Activated CD8-positive, alpha-beta T cell treated with anti-CD3 and anti-CD28 coated beads, Interleukin-2, amount 10 ng/mL, durations not matched to agents 7 days and 5 days (primary cell): ENCODE measurements at places on chromosomes 2 and 18. TPM values are rescaled to one million over a fixed set of nuclear protein-coding genes. Genes with fewer than 3 reads are reported as not detected.

- no peak overlapping the region for H3K27ac ChIP-seq
- H3K27me3 ChIP-seq = no peaks in the 10 kb centered on the region
- DNase-seq = no peak
- H3K4me3 ChIP-seq = no peak overlapping the region
- peaks cover 49% of the 10 kb centered on the region for H3K4me1 ChIP-seq
Measured at GRCh38 chr2:85017411-85018048, 46.6 kb downstream of the KCMF1 start.

GRCh38 chr2:20168727-20169696 lies 55.9 kb downstream of the SDC1 start:
- no peak for DNase-seq
- H3K27me3 ChIP-seq = no peaks in the 10 kb centered on the region
- no peaks in the 10 kb centered on the region for H3K4me1 ChIP-seq
- no peaks in the 10 kb centered on the region for H3K36me3 ChIP-seq
- no peak overlapping the region for H3K27ac ChIP-seq
- no peak overlapping the region for H3K4me3 ChIP-seq

- H3K27me3 ChIP-seq = peaks cover 7% of the 10 kb centered on the region
- H3K4me1 ChIP-seq = no peaks in the 10 kb centered on the region
- H3K4me3 ChIP-seq = no peak overlapping the region
- no peak for DNase-seq
- no peak overlapping the region for H3K27ac ChIP-seq
Measured at GRCh38 chr18:79847606-79848293, 50.0 kb downstream of the KCNG2 start.

GRCh38 chr2:126399001-126399400 lies 257.0 kb upstream of the GYPC start:
- H3K36me3 ChIP-seq = no peaks in the 10 kb centered on the region
- peaks cover 13% of the 10 kb centered on the region for H3K27me3 ChIP-seq
- H3K27ac ChIP-seq = no peak overlapping the region
- no peak overlapping the region for H3K4me3 ChIP-seq
- DNase-seq = peak; percentile 43

DNA sequence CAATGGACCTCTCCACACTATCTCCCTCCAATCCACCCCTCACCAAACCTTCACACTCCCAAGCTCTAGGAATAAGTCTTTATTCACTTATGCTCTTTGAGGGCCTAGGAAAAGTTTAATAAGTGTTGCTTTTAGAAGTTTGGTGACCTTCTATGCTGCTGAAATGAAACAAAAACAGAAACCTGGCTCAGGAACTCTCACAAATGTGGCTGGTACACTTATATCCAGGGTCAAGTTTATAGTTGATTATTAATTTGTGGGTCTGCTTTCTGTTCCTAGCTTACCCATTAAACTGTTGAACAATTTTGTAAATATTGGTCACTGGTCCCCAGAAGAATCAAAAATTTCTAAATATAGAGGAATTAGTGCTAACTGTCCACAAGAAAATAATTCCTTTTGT lies 14.2 kb upstream of the ANKRD44 start:
- peaks cover 59% of the 10 kb centered on the region for H3K4me1 ChIP-seq
- H3K27ac ChIP-seq = peak overlapping the region; percentile 85
- no peak for DNase-seq
- H3K4me3 ChIP-seq = peak overlapping the region; percentile 60

- H3K4me1 ChIP-seq = no peaks in the 10 kb centered on the region
- H3K27me3 ChIP-seq = peaks cover 2% of the 10 kb centered on the region
- H3K27ac ChIP-seq = no peak overlapping the region
- H3K4me3 ChIP-seq = no peak overlapping the region
Measured at GRCh38 chr18:62388855-62389760, 64.0 kb downstream of the TNFRSF11A start.

GRCh38 chr2:221731432-221732145 lies 159.5 kb upstream of the EPHA4 start:
- H3K4me3 ChIP-seq = no peak overlapping the region
- no peak overlapping the region for H3K27ac ChIP-seq
- no peaks in the 10 kb centered on the region for H3K27me3 ChIP-seq
- H3K36me3 ChIP-seq = no peaks in the 10 kb centered on the region

- peaks cover 27% of the 10 kb centered on the region for H3K27me3 ChIP-seq
- no peak overlapping the region for H3K27ac ChIP-seq
- DNase-seq = peak; percentile 42
- H3K4me3 ChIP-seq = no peak overlapping the region
Measured at GRCh38 chr2:43051338-43051737, 175.1 kb downstream of the ZFP36L2 start.

DNA sequence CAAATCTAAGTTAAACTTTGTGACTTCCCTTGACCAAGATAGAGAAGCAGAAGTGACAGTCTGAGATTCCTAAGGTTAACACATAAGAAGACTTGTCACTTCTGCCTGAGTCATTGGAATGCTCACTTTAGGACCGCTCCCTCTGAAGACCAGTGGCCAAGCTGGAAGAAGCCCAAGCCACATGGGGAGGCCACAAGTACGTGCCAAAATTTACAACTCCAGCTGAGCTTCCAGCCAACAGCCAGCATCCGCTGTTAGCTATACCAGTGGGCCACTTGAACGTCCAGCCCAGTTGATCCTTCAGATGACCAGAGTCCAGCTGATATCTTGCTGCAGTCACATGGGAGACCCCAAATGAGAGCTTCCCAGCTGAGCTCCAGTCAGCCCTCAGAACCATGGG lies 18.1 kb upstream of the ANTXR1 start:
- DNase-seq = no peak
- H3K27me3 ChIP-seq = peaks cover 34% of the 10 kb centered on the region
- H3K4me3 ChIP-seq = no peak overlapping the region
- H3K36me3 ChIP-seq = no peaks in the 10 kb centered on the region
- no peak overlapping the region for H3K27ac ChIP-seq

DNA sequence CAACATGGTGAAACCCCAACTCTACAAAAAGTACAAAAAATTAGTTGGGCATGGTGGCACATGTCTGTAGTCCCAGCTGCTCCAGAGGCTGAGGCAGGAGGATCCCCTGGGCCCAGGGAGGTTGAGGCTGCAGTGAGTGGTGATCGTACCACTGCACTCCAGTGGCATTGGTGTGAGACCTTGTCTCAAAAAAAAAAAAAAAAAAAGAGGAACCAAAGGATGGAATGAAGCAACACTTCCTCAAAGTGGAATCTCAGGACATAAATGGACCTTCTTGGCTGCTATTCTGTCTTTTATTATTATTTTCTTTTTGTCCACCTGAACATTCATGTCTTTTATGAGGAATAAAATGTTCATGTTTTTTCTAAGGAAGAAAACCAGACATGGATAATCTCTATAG lies 13.7 kb downstream of the GEMIN6 start:
- no peaks in the 10 kb centered on the region for H3K36me3 ChIP-seq
- H3K4me1 ChIP-seq = no peaks in the 10 kb centered on the region
- DNase-seq = no peak
- no peaks in the 10 kb centered on the region for H3K27me3 ChIP-seq
- no peak overlapping the region for H3K4me3 ChIP-seq
- H3K27ac ChIP-seq = no peak overlapping the region

DNA sequence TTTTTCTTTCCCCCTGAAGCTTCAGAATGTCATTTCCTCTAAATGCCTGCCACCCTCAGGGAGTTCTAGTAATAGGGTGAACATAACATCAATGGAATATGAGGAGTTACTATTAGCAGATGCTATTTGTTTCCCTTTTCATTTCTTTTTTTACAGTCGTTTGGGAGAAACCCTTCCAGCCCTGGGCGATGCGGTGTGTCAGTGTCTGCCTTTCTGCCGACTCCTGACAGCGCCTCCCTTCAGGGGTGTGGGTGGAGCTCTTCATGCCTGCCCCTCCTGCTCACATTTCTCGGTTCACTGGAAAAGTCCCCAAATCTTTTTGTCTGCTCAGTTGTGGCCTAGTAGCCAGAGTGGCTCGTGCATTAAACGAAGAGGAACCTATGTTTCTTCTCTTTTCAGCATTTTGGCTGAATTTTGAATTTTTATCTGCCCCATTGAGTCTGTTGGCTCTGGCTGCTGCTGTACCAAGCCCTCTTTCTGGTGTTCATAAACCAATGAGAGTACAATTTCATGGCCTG lies 72.3 kb downstream of the FMNL2 start:
- no peak for DNase-seq
- H3K4me3 ChIP-seq = no peak overlapping the region
- H3K4me1 ChIP-seq = peaks cover 3% of the 10 kb centered on the region
- no peak overlapping the region for H3K27ac ChIP-seq
- H3K36me3 ChIP-seq = no peaks in the 10 kb centered on the region

GRCh38 chr2:109195193-109196045 lies 66.4 kb downstream of the SH3RF3 start:
- H3K27ac ChIP-seq = no peak overlapping the region
- H3K27me3 ChIP-seq = peaks cover 17% of the 10 kb centered on the region
- DNase-seq = no peak
- no peak overlapping the region for H3K4me3 ChIP-seq

GRCh38 chr18:58302811-58303210 lies 258.8 kb downstream of the NEDD4L start:
- H3K27ac ChIP-seq = no peak overlapping the region
- no peak overlapping the region for H3K4me3 ChIP-seq
- DNase-seq = no peak

GRCh38 chr2:7694076-7694985 lies 777.1 kb downstream of the RNF144A start:
- H3K4me1 ChIP-seq = peaks cover 32% of the 10 kb centered on the region
- no peak for DNase-seq
- H3K27ac ChIP-seq = peak overlapping the region; percentile 55
- no peak overlapping the region for H3K4me3 ChIP-seq

- no peak for DNase-seq
- no peak overlapping the region for H3K4me3 ChIP-seq
- H3K36me3 ChIP-seq = no peaks in the 10 kb centered on the region
- no peak overlapping the region for H3K27ac ChIP-seq
Measured at GRCh38 chr2:173851141-173851641, 114.0 kb downstream of the SP3 start.

DNA sequence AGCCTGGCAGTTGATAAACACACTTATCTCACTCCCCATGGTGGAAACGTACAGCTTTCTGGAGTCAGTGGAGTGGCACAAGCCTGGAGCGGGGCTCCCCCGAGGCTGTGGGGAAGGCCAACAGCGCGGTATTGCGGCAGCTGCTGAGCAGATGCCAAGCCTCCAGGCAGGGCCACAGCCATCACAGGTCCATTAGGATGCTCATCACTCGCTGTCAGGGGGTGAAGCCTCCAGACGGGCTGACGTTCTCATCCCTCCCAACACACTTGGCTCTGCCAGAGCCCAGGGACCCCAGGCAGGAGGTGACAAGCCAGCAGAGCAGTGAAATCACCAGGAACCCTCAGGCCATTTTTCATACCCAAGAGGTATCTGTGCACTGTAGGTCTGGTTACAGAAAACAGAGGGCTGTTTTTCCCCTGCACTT lies 529.2 kb upstream of the KLHL29 start:
- H3K4me1 ChIP-seq = no peaks in the 10 kb centered on the region
- H3K36me3 ChIP-seq = no peaks in the 10 kb centered on the region
- DNase-seq = no peak
- no peak overlapping the region for H3K4me3 ChIP-seq
- H3K27me3 ChIP-seq = no peaks in the 10 kb centered on the region

DNA sequence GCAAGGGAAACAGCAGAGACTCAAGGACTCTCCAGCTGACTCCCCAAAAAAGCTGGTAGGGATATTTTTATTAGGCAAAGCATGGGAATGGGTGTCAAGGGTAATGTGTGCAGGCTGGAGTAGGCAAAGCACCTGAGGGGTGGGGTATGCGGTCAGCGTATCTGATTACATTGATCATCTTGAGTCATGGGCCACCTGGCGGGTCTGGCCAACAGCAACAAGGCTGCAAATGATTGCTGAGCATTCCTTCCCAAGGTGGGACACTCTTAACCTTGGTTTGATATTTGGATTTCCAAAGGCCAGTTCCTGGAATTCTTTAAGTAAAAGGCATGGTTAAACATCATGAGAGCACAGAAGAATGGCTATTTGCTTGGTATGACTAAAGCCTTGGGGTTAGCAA lies 32.6 kb upstream of the CCBE1 start:
- H3K27ac ChIP-seq = no peak overlapping the region
- peaks cover 2% of the 10 kb centered on the region for H3K27me3 ChIP-seq
- H3K4me3 ChIP-seq = no peak overlapping the region
- H3K36me3 ChIP-seq = no peaks in the 10 kb centered on the region

DNA sequence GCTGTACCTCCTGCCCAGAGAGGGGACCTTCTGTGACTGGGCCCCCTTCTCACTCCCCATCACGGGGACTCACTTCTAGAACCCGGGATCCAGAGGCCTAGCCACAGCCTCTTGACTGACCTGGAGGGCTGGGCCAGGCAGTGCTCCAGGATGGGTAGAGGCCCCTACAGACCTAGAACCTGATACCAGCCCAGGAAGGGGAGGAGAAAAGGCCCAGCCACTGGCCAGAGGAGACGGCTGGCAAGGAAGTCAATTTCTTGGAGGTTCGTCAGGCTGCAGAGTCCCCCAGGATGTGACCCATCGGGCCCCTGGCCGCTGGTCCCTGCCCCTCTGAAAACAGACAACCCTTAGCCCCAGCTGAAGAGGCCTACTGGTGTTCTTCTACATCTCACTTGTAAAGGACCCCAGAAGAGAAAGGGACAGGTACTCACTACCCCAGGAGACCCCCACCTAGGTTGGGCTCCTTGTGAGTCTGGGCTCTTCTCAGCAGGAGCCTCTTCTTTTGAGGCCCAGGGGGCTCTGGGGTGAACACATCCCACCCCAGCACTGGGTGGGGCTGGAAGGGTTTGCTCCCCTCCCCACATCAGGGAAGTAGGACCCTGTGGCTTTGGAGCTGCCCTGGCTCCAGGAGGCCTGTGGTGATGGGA lies 86.0 kb downstream of the STPG4 start:
- H3K27ac ChIP-seq = no peak overlapping the region
- H3K36me3 ChIP-seq = peaks cover 42% of the 10 kb centered on the region
- no peak for DNase-seq
- H3K4me1 ChIP-seq = peaks cover 33% of the 10 kb centered on the region
- no peak overlapping the region for H3K4me3 ChIP-seq

- no peaks in the 10 kb centered on the region for H3K36me3 ChIP-seq
- H3K27me3 ChIP-seq = peaks cover 21% of the 10 kb centered on the region
- no peak for DNase-seq
- H3K4me1 ChIP-seq = peaks cover 1% of the 10 kb centered on the region
- no peak overlapping the region for H3K4me3 ChIP-seq
- no peak overlapping the region for H3K27ac ChIP-seq
Measured at GRCh38 chr18:48533340-48534070, 5.3 kb upstream of the CTIF start.

- H3K36me3 ChIP-seq = no peaks in the 10 kb centered on the region
- peaks cover under 1% of the 10 kb centered on the region for H3K4me1 ChIP-seq
- DNase-seq = no peak
- H3K4me3 ChIP-seq = no peak overlapping the region
- H3K27me3 ChIP-seq = peaks cover 11% of the 10 kb centered on the region
- H3K27ac ChIP-seq = no peak overlapping the region
Measured at GRCh38 chr2:149075105-149075504, 36.6 kb downstream of the LYPD6B start.

DSC2 gene
- total RNA-seq = not detected

NOSTRIN gene
- total RNA-seq = not detected

ARL4C gene
- 123 TPM for total RNA-seq

NEDD4L gene
- 3.4 TPM for total RNA-seq

GREB1L gene
- not detected for total RNA-seq

ELOA2 gene
- total RNA-seq = not detected

NEB gene
- 0.40 TPM for total RNA-seq

LTBP1 gene
- total RNA-seq = 0.03 TPM

ME2 gene
- total RNA-seq = 91.2 TPM

TRPM8 gene
- total RNA-seq = not detected

HEATR5B gene
- 16.4 TPM for total RNA-seq
